ENCODE measurements at places on chromosomes 2 and 18.
A peak's percentile ranks its signal among the peaks of the same experiment; 100 is the strongest.

DNA sequence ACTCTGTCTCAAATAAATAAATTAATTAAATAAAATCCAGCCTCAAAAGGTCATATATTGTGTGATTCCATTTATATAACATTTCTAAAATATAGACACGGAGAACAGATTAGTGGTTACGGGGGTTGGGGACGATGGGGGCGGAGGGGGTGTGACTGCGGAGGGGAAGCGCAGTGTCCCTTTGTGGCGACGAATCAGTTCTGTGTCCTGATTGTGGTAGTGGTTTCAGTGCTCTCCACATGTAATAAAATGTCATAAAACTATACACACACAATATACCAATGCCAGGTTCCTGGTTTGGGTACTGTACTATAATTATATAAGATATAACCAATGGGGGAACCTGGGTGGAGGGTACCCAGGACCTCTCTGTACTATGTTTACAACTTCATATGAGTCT lies 186.4 kb downstream of the ANAPC1 start:
- DNase-seq = no peak

GRCh38 chr18:23369266-23369665 lies 83.8 kb upstream of the RIOK3 start:
- DNase-seq = no peak

GRCh38 chr2:96537734-96538486 lies 1.4 kb downstream of the ARID5A start:
- DNase-seq = no peak

GRCh38 chr2:41326851-41327250 lies 721.0 kb upstream of the PKDCC start:
- DNase-seq = no peak

GRCh38 chr18:10465174-10465939 lies 10.9 kb downstream of the APCDD1 start:
- no peak for DNase-seq

GRCh38 chr2:241271706-241272302 lies 43.7 kb downstream of the HDLBP start:
- DNase-seq = peak; percentile 33

- DNase-seq = no peak
These were observed 53.2 kb upstream of the MAT2A start for GRCh38 chr2:85485815-85486214.

DNA sequence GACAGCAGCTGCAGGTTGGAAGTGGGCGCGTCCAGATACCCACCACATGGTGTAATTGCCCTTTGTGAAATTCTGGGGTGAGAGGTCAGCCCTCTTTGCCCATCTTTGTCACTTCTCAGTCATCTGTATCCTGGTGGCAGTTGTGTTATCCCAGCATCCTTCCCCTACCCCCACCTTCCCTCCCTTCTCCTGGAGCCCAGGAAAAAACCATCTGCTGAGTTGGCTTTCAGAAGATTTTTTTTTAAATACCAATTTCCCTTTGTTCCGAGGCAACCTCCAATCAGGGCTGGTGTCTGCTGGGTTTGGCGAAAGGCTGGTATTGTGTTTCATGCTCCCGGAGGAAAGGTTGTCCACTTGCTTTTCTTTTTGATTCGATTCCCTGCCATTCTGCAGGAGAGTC lies 35.2 kb downstream of the SETBP1 start:
- no peak for DNase-seq

- DNase-seq = no peak
These were observed 51.1 kb upstream of the ZNF236 start for GRCh38 chr18:76771192-76771799.

DNA sequence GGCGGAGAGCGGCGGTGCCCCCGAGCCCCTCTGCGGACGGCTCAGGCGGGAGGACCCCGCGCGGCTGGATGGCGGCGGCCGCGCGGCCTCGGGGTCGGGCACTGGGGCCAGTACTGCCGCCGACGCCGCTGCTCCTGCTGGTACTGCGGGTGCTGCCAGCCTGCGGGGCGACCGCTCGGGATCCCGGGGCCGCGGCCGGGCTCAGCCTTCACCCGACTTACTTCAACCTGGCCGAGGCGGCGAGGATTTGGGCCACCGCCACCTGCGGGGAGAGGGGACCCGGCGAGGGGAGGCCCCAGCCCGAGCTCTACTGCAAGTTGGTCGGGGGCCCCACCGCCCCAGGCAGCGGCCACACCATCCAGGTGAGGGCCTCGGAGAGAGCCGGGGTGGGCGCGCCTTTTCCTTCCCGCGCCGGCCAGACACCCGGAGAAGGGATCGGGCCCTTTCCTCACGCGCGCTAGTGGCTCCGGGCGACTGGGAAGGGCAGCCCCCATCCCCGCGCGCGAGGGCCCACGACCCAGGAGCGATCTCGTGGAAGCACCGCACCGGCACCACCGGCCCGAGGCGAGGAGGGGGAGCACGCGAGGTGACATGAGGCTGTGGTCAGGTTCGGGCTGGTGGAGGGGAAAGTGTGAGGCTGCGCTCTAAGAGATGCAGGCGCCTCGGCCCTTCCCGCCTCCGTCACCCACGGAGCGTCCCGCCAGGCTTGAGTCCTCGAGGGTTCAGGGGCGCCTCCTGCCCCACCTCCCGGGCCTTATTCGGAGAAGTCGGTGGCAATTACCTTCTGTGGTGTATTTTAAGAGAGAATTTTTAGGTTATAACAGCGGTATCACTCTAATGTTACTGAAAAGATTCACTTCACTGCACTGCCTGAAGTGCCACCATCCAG lies 607 bp downstream of the LAMA3 start:
- DNase-seq = no peak

GRCh38 chr18:35328868-35329267 lies 15.4 kb downstream of the ZNF24 start:
- DNase-seq = no peak

- no peak for DNase-seq
These were observed 141.4 kb downstream of the FAM124B start for GRCh38 chr2:224260372-224261020.

GRCh38 chr2:128505150-128505490 lies 186.5 kb upstream of the HS6ST1 start:
- DNase-seq = no peak

- no peak for DNase-seq
These were observed 88.5 kb downstream of the ICA1L start for GRCh38 chr2:202782940-202783558.

DNA sequence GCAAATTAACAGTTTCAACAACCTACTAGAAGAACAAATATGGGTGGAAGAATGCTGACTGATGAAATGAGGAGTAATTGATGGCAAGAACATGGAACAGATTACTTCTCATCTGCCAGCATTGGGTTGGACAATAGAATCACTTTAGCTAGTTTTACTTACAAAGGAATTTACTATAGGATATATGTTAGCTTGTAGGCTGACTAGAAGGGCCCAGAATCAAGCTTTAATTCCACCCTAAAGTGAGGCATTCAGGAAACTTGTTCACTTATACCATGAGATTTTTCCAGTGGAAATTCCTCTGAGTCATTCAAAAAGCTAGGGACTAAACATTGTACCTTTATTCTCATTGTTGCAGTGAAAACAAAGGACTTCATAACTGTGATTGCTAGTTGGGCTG lies 5.0 kb upstream of the ZSWIM2 start:
- DNase-seq = no peak

- DNase-seq = no peak
These were observed 142.9 kb upstream of the NXPH2 start for GRCh38 chr2:138922973-138923563.

- DNase-seq = no peak
These were observed 93.2 kb downstream of the CABYR start for GRCh38 chr18:24231773-24232735.

DNA sequence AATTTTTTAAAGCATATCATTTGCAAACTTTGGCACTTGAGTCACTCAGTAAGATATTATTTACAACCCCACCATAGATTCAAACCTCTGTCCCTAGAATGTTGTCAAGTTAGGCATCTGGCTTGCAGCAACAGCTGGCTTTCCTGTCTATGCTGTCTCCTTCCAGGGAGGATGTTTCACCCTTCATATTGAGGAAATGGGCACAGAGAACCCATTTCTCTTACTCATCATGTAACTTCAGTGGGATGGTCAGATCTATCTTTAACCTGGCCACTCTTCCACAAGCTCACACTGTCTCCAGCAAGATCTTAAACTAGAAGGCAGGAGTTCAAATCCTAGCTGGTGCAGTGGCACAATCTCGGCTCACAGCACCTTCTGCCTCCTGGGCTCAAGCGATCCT lies 15.8 kb downstream of the LCT start:
- no peak for DNase-seq

DNA sequence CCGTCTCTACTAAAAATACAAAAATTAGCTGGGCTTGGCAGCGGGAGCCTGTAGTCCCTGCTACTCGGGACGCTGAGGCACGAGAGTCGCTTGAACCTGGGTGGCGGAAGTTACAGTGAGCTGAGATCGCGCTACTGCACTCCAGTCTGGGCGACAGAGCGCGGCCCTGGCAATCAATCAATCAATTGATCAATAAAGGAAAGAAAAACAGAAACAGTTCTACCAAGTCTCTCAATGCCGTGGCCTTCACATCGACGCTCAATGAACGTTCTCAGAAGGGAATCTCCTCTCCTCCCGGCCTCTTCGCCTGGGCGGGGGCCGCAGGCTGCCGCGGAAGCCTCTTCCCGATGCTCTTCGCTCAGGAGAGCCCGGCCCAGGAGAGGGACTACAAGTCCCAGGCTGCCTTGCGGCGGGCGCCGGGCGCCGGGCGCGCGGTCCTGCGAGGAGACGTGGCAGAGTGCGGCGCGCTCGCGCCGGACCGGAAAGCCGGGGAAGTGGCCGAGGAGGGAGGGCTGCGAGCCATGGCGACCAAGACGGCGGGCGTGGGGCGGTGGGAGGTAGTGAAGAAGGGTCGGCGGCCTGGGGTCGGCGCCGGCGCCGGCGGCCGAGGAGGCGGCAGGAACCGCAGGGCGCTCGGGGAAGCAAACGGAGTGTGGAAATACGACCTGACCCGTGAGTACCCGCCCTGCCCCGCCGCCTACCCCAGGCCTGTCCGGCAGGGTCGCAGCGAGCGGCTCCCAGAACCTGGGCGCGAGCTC lies at the start of gene TMEM214:
Gene TMEM214, plus strand, starts transcription at position 471 of the 758 bp plus-strand sequence. Its CDS starts 51 bp downstream, at position 522.
- peak; percentile 55 for DNase-seq

DNA sequence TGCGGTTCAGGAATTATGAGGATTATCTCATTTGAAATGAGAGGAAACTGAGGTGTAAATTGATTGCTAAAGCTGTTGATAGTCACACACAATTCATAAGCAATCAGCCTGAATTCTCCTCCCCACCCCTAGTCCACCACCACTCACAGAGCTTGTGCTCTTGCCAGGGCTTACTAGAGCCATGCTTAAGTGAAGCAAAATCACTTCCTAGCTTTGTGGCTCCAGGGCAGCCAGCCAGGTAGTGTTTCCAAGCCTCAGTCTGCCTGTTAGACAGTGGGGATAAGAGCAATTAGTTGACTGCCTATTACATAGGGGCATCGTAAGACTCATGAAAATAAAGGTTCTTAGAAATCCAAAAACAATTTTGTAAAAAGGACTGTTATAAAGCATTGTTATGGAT lies 87.2 kb downstream of the PKP4 start:
- no peak for DNase-seq

DNA sequence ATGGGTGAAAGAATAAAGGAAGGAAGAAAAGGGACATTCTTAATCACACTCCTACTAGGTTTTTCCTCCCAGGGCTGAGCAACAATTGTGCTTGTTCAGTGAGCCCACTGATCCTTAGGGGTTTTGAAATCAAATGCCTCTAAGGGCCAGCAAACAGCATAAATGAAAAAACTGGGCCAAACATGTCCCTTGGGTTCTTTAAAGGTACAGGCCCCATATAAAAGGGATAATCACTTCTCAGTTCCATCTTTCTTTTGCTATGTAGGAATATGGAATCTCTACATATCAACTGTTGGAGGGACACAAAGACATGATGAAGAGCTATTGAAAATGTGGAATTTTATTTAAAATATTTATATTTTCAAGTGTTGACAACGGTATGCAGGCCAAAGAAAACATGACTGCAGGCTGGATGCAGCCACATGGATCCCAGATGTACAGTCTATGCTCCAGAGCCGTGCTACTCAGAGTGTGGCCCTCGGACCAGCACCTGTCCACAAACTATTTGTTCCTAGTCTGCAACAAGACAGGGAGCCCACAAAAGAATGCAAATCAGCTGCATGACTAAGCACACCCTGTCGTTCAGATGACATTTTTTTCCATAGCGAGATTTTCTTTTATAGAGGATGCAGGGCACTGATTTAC lies 110.0 kb downstream of the CDH20 start:
- DNase-seq = no peak

GRCh38 chr2:181891966-181892798 lies 652 bp downstream of the ITPRID2 start:
- DNase-seq = peak; percentile 39

DNA sequence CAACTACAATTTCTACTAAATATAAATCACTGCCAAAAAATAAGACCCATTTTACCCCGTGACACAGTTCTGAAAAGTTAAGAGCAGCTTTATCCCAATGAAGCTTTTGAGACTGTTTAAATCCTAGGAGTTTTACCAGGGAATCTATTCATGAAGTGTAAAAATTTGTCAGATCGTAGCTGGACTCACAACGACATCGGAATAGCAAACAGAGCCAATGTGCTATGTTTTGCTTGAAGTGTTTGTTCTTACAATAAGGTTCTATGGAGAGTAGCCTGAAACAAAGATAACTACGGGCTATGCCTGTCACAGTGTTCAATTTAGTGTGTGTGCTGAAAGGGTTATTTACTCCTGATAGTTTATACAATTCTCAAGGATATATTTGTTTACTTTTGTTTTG lies 78.5 kb upstream of the L3MBTL4 start:
- no peak for DNase-seq

DNA sequence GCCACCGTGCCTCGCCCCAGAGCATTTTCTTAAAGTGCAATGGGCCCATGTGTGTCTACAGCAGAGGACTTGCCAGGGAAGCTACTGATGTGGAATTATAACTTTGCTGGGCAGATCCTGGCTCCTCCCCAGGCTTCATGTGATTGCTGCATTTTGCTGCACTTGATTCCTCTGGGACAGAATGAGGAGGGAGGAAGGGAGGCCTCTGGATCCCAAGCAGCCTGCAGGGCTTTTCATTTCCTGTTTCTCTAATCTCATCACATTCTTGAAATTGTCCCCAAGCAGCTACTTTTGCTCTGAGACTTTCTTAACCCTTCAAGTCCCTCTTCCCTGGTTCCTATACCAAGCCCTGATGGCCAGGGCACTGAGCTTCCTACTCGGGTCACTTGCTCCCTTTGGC lies 134.4 kb upstream of the SEC11C start:
- no peak for DNase-seq

- no peak for DNase-seq
These were observed 39.4 kb upstream of the ASB1 start for GRCh38 chr2:238387332-238387731.

- DNase-seq = no peak
These were observed 228.3 kb downstream of the ZNF521 start for GRCh38 chr18:25123438-25124232.

DNA sequence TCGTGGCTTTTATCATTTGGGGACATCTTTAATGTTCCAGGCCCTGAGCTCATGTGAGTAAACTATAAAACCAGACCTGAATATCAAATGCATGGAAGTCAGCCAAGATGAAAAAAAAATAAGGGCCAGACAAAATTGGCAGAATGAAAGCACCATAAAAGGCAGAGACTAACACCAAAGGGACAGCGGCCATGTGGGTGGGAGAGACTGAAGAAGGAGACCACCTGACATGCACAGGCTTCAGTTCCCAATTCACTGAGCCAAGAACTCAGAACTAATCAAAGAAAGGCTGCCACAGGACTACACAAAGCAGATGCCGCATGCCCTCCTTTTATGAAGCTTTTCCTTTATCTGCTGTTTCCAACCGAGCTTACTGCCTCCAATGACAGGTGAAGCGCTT lies 267.1 kb downstream of the RAD51AP2 start:
- DNase-seq = no peak

- DNase-seq = no peak
These were observed 113.2 kb downstream of the ARHGEF4 start for GRCh38 chr2:130949954-130950353.
